ENCODE measurements at places on chromosomes 5 and 9. TPM values are rescaled to one million over a fixed set of nuclear protein-coding genes. Genes with fewer than 3 reads are reported as not detected.

Gene ARSI
- total RNA-seq = 0.38 TPM

Gene PCBD2
- total RNA-seq = 21.2 TPM

Gene SLC6A7
- not detected for total RNA-seq

Gene STC2
- 6.0 TPM for total RNA-seq

Gene PCDHB10
- 0.94 TPM for total RNA-seq

Gene ADAMTS6
- 1.9 TPM for total RNA-seq

Gene ELOVL7
- total RNA-seq = 0.97 TPM

Gene PIP5KL1
- 0.57 TPM for total RNA-seq

Gene C1QTNF3
- total RNA-seq = 2.8 TPM

Gene LCN1
- not detected for total RNA-seq

Gene FAM81B
- not detected for total RNA-seq

Gene SPATA31D4
- total RNA-seq = not detected

Gene ZNF879
- 3.9 TPM for total RNA-seq

Gene SHOC1
- total RNA-seq = not detected

Gene DCAF10
- total RNA-seq = 15.7 TPM

Gene ADGRD2
- not detected for total RNA-seq

Gene IL3
- total RNA-seq = not detected

Gene COL5A1
- 21.6 TPM for total RNA-seq

Gene PCDHA12
- 0.05 TPM for total RNA-seq

Gene PCDHB11
- total RNA-seq = 1.9 TPM

Gene PCDHGA1
- total RNA-seq = 4.6 TPM

Gene NR5A1
- total RNA-seq = not detected

Gene IGIP
- 15.9 TPM for total RNA-seq

Gene SHISAL2B
- not detected for total RNA-seq

Gene SPINK5
- total RNA-seq = 0.16 TPM

Gene CDH10
- not detected for total RNA-seq

Gene GLIPR2
- 6.6 TPM for total RNA-seq

Gene GABRA6
- not detected for total RNA-seq

Gene LCN9
- total RNA-seq = not detected

Gene FAM151B
- total RNA-seq = 2.1 TPM

Gene SLC4A9
- 0.19 TPM for total RNA-seq

Gene LYSMD3
- total RNA-seq = 14.8 TPM

Gene CBY3
- not detected for total RNA-seq

Gene PALM2AKAP2
- 165 TPM for total RNA-seq

Gene MTMR12
- total RNA-seq = 27.2 TPM
